Thymus (tissue), 14 donors: ENCODE measurements at places on chromosomes 11 and 22.

DNA sequence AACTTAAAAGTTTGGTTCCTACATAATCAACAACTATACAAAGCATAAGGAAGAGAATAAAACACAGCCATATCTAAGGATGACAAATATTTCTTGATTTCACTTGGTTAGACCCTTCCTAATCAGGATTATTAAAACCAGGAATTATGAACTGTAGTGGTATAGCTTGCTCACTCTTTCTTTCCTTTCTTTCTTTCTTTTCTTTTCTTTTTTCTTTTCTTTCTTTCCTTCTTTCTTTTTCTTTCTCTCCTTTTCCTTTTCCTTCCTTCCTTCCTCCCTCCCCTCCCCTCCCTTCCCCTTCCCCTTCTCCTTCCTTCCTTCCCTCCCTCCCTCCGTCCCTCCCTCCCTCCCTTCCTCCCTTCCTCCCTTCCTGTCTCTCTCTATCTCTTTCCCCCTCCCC, 78.0 kb downstream of the HORMAD2 start:
- DNase-seq, result no peak

DNA sequence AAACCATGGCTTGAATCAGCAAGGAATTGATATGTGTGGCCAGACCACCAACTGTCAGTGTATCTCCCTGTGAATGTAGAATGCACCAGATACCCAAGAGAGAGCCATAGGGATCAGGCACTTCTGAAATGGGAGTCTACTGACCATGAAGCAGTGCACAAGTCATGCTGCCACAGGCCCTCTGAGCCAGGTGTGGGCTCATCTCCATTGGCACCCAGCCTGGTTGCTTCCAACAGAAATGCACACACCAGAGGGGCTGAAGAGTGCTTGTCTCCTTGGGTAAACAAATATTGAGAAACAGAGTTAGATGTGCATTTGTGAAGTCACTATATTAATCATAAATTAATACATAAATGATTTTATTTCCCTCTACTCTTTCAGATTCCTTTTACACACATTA, 28.4 kb upstream of the PANX1 start:
- no peak for DNase-seq

DNA sequence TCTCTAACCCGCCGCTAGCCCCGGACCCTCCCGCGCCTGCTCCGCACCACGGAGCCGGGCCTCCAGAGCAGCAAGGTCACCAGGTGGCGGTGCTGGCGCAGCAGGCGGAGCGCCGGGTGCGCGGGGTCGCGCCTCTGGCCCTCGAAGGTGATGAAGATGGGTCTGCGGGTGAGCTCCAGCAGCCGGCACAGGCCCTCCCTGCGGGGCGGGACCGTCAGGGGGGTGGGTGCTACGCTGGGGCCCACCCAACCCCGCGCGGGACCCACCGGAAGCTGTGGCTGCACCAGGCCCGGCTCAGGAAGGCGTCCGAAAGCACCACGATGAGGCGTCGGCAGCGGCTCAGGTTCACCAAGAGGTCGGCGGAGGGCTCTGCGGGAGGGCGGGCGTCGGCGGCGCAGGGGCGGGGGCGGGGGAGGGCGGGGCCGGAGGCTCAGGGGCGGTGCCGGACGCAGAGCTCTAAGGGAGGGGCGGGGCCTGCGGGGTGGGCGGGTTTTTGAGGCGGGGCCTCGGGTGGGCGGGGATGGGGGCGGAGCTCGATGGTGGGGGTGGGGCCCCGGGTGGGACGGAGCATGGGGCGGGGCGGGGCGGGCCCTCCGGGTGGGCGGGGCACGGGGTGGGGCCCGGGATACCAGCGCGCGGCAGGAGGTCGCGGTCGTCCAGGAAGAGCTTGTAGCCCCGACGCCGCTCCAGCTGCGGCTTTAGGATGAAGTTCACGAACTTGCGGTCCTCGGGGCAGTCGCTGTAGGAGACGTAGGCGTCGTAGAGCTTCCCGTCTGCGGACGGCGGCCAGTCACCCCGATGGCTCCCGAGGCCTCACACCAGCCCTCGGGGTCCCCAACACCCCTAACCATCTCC, 7.8 kb downstream of the SIGIRR start:
- peak; percentile 74 for DNase-seq

DNA sequence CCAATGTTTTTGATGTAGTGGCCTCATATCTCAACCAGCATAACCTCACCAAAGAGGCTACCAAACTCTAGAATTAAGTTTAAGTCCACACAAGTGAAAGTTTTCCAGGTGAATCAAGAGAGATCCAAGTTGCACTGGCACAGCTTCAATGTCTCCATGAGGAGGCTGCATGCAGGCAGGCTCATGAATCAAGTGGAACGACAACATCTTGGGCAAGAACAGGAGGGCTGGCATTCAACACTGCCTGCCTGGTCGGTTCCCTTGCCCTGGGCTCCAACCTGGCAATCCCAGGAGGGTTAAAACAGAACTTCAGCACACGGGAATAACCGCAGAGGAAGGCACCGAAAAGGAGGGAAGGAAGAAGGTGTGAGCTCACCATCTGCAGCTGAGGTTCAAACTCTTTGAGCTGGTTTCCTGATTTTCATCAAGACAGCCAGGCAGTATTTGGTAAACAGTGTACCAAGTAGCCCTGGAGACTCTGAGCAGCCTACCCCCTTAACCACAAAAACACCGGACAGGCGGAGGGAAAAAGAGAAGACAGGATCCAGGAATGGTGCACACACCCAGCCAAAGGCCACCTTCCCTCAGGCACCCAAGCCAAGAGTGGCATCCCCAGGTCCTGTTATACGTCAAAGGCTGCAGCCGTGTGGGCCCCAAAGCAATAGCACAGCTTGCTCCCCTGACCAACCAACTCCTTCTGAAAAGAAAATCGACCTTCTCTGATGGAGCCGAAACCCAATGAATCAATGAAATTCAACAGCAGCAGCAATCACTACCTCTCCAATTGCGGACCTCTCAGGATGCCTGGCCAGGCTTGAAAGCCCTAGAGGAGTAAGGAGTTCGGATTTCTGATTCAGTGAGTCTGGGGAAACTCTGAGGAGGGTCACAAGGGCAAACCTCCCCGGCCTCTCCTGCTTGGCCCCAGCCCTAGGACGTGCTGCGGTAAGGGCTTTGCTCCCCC, 1.3 kb downstream of the PACSIN2 start:
- no peak for DNase-seq

DNA sequence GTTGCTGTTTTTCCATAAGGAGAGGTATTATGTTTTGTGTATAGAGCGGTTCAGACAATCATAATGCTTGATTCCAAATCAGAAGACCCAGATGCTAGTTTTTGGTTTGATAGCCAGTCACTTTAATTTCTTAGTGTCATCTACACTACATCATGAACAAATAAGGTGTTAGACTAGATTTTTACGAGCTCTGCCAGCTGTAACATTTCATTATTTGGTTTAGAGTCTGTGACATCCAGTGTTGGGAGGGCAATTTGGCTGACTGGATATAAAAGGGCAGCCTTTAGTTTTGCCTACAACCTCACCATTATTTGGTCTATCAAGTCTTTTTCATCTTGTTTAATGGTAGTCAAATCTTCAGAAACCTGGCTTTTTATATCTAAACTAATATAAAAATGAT, 30.2 kb upstream of the FBXO3 start:
- DNase-seq, result no peak

DNA sequence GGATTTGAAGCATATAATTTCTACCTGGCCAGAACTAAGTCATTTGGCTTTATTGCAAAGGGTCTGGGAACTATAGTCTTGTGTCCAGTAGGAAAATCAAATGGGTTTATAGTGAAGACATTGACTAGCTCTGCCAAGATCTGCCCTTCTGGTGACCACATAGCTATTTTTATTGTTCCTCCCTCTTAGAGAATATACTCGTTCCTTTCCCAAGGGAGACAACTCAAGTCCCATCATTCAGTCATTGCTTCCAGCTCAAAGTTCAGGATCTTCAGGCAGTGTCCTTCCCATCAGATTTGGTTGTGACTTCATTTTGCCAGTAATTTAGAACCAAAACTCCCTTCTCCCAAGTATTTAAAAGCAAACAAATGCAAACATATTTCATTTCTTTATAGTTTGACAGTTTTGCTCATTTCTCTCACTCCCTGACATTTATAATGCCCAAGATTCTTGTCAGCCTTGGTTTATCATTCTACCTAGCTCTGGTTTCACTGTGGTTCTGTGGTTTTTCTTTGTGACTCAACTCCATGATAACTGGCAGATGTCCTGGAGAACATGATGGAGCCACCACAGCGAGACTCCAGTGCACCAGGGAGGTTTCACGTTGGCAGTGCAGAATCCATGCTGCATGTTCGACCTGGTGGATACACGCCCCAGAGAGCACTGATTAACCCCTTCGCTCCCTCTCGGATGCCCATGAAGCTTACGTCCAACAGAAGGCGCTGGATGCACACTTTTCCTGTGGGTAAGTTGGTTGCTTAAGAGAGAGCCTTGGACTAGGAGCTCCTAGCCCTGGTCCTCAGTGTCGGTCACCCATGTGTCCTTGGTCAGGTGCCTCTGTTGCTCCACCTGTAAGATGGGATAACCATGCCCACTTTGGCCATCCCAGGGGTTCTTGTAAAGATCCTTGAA, 64.9 kb downstream of the DEPDC5 start:
- DNase-seq, result no peak

DNA sequence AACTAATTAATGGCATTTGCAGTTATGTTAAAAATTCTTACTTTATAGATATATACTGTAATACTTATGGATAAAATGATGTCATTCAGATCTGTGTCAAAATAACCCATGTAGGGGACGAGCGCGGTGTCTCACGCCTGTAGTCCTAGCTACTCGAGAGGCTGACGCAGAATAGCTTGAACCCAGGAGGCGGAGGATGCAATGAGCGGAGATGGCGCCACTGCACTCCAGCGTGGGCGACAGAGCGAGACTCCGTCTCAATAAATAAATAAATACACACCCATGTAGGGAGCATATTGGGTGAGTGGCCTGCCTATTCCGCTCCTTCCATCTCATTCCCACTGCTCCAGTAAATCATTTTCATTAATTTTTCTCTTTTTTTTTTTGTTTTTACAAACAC, 7.1 kb downstream of the SNU13 start:
- DNase-seq, result no peak

DNA sequence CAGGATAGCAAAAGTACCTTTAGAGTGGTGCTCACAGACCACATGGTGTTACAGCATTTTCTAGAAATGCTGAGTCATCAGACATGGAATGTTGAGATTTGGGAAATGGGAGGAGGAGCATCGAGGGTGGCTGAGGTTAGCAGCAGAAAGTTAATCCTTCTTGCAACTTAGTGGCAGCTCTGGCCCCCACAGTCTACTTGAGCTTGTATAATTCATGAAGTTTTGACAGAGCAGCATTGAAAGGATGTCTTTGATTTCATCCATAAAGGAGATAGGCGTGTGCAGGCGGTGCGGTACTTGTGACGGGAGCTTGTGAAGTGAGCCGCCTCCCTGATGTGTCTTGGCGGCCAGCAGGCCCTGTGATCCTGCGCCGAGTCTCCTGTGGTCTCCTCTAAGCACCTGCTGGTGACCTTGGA, 330.5 kb downstream of the TBC1D22A start:
- no peak for DNase-seq

GRCh38 chr11:7687386-7687785, 14.1 kb upstream of the CYB5R2 start:
- no peak for DNase-seq

DNA sequence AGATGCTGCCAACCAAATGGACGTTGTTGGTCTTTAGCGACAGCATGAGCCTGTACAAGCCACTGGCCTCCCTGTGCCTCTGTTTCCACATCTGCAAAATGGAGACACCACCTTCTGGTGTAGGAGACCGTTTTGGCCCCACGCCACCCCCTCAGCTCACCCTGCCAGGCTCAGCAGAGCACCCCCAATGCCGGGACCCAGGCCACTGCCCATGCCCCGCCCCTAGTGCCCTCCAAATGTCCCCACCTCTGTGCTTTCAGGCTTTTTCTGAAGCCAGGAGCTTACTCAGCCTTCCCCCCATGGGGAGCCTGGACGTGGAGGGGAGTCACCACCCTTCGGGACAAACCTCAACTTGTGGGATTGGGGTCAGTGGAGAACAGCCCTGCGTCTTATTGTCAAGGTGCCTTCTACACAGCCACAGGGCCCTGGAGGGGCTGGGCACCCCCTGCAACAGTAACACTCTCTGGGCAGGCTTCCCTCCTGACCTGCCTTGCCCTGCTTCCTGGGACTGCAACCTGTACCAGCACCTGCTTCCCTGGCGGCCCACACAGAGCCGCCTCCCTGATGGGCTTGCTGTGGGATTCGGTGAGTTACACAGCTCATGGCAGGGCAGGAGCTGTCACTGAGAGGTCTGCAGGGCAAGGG, 24.6 kb upstream of the RTL6 start:
- no peak for DNase-seq

GRCh38 chr11:47071791-47072261, 104.9 kb downstream of the ARFGAP2 start:
- no peak for DNase-seq

- no peak for DNase-seq
Observed at GRCh38 chr11:64675450-64676260, 47.3 kb downstream of the NRXN2 start.

DNA sequence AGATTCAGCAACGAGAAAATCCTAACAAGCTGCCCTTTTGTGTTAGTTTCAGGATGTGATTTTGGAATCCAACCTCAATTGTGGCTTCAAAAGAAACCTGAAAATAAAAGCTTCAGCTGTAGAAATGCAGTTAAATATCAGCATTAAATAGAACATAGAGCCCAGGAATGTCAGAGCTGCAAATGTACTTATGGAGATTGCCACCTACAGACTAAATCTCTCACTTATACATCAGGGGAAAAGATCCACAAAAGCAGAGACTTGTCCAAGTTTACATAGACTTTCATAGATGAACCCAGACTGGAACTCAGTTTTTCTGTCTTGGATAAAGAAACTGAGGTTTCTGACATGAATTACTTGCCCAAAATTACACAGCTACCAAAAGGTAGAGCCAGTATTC, 446.6 kb downstream of the DLG2 start:
- DNase-seq, result no peak

DNA sequence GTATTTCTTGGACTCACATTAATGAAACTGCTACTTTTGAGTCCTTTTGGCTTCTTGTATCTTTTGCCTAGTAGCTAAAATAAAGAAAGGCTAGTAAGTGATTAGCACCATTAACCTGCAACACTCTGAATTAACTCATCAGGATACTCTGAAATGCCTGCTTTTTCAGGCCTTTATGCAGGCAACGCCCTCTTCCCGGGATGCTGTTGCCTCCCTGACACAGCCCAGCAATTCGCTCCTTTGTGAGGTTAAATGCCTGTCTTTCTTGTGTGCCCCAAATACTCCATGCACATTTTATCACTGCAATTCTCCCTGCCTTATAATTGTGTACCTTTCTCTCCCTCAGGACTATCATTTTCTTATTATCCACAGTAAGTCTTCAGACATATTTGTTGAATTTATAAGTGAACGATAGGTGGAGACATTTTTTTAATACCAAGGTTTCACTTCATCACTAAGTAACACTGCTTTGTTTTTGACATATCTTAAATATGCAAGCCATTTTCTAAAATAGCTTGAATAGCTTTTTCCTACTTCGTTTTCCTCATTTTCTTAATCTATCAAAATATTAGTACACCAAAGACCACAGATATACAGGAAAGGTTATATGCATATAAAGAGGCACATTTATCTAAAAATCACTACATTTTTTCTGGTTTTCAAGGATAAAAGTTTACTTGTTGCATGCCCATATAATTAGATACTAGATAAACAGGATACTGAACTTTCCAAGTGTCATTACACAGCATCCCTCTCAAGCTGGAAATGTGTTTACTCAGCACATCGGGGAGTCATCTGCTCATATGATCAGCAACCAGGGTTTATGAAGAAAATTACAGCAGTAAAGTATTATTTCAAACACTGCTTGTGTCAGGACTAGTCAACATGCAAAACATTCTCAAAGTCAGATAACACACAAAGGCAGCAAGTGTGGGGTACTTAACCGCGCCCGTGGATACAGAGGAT, 48.5 kb upstream of the DDI1 start:
- no peak for DNase-seq

- DNase-seq, result no peak
Observed at GRCh38 chr22:38951734-38952133, 5.7 kb upstream of the APOBEC3A start.
